Right atrium auricular region (tissue), 2 donors: ENCODE measurements at places on chromosomes 13 and 19.

DNA sequence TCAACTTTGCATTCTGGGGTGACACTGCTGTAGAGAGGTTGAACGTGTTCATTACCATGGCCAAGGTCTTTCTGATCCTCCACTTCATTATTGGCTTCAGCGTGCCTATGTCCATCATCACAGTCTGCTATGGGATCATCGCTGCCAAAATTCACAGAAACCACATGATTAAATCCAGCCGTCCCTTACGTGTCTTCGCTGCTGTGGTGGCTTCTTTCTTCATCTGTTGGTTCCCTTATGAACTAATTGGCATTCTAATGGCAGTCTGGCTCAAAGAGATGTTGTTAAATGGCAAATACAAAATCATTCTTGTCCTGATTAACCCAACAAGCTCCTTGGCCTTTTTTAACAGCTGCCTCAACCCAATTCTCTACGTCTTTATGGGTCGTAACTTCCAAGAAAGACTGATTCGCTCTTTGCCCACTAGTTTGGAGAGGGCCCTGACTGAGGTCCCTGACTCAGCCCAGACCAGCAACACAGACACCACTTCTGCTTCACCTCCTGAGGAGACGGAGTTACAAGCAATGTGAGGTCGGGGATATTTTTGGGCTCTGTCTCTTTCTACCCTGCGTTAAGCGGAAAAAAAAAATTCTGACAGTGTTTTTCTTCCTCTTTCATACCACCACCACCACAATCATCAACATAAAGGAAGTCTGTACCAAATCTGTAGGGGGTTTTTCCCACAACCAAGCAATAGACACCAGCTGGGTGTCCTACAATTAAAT lies 29.5 kb downstream of the FPR3 start:
- DNase-seq, result no peak

DNA sequence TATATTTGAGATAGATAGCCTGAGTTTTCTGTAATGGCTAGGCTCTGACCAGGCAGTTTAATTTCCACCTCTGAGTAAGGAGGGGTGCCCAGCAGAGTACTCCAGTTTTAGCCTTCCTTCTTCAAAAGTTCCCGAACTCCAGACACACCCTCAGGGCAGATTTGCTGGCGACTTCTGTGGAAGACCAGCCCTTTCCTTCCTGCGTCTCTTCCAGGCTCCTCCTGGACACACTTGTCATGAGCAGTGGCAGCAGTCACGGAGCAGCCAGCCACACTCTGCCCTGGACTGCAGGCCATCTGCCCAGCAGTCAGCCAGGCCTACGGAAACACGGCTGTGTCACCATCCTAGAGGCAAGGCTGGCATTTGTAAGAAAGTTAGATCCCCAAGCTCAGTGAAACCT lies 6.6 kb upstream of the FLT1 start:
- DNase-seq, result no peak

DNA sequence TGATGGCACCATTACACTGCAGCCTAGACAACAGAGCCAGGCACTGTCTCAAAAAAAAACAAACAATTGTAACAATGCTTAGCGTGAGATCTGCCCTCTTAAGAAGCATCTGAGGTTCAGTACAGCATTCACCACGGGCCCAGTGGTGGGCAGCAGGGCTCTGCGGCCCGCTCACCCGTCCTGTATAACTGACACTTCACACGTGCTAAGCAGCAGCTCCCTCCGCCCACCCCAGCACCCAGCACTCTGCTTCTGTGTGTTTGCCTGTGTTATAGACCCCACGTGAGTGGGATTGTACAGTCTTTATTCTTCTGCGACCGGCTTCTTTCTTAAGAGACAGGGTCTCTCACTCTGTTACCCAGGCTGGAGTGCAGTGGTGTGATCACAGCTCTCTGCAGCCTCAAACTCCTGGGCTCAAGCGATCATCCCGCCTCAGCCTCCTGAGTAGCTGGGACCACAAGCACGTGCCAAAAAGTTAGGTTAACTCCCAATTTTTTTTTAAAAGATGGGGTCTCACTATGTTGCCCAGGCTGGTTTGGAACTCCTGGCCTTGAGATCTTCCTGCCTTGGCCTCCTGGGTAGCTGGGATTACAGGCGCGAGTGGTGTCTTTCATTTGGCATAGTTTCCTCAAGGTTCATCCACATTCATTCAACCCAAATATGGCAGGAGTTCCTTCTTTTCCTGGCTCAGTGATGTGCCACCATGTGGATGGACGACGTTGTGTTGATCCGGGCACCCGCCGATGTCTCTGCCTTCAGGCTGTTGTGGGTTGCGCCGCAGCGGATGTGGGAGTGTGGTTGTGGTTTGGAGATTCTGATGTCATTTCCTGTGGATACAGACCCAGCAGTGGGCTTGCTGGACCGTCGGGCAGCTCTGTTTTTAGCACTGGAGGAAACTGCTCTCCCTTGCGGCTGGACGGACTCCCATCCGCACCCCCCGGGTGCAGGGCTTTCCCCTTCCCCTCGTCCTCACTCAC lies 170.0 kb downstream of the KDM4B start:
- DNase-seq, result no peak

GRCh38 chr19:37845932-37846331 lies 60.5 kb downstream of the WDR87 start:
- no peak for DNase-seq

DNA sequence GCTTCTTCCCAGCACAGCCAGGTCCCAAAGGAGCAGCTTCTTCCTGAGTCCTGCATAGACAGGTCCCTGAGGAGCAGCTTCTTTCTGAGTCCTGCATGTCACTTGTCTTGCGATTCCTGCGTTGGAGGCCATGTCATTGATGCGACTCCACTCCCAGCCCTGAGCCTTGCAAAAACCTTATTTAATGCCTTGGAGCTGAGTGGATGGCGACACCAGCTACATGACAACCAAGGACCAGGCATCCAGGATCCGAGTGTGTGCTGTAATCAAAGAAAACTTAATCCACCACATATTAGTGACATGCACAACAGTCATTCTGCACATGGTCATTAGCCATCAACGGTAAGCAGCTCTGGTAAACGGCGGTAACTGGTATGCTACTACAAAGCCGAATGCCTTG lies 315.8 kb downstream of the TEX29 start:
- DNase-seq, result no peak

- no peak for DNase-seq
Measured at GRCh38 chr13:35499196-35499662, 22.7 kb upstream of the MAB21L1 start.

- DNase-seq, result no peak
Measured at GRCh38 chr19:34506026-34506370, 24.4 kb downstream of the WTIP start.

DNA sequence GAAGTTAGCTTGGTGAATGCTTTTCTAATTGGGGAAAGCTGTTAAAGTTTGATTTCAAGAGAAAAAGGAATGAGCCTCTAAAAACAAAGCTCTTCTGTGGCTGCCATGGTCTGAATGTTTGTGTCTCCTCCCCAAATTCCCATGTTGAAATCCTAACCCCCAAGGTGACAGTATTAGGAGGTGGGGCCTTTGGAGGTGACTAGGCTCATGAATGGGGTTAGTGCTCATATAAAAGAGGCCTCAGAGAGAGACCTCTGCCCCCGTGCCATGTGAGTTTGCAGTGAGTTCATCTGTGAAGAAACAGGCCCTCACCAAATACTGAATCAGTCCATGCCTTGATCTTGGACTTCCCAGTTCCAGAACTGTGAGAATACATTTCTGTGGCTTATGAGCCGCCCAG lies 56.5 kb downstream of the ARHGEF7 start:
- DNase-seq, result no peak

GRCh38 chr13:40801255-40802217 lies 12.1 kb downstream of the SLC25A15 start:
- DNase-seq, result no peak

DNA sequence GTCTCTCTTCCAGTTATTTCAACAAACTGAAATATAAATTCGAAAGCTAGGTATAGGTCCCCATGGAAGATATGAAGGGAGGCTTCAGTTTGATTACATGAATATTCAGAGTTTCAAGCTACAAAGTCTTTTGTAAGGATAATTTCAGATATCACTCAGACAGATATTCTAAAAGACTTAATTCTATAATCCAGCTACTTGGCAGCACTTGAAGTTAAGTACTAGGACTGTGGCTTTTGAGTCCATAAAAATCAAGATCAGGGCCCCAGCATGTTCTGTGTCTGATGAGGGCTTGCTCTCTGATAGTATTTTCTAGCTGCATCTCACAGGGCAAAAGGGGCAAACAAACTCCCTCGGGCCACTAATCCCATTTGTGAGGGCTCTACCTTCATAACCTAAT lies 160.6 kb upstream of the IRS2 start:
- DNase-seq, result no peak

DNA sequence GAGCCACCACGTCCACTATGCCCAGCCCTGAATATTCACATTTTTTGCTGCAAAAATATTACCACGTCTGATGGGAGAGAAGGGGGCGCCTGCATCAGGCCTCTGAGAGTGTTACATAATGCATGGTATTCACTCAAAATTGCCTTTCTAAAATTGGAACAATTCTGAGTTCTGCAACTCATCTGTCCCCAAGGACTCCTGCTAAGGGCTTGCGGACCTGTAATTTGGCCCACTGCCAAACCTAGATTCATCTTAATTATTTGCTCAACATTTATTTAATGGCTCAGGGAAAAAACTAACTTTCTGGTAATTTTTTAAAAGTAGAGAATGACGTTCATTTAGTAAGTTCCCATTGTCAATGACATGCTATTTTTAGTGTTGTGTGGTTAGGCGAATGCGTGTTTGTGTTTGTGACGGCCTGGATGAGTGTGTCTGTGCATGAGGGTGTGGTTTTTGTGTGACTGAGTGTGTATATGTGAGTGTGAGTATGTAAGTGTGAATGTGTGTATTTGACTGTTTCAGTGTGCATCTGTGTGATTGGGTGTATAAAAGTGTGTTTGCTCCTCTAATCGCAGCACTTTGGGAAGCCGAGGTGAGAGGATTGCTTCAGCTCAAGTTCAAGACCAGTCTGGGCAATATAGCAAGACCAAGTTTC lies 8.8 kb downstream of the INAFM1 start:
- DNase-seq, result no peak

DNA sequence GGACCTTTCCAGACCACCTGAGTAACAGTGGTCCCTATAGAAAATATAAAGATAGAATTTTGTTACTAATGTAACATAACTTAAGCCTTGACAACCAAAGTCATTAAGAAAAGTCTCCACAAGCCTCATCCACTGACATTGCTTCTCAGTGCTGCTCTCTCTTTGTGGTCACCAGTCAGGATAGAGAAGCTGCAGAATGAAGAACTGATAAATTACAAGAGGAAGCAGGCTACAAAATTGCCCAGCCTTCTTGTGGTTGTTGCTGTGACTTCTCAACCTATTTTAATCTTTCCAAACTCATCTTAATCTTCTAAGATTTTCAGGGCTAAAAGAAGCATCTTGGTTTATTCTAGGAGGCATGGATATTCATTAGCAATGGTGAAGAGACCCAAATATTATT lies 343.8 kb downstream of the MZT1 start:
- DNase-seq, result no peak

- no peak for DNase-seq
Measured at GRCh38 chr19:53659292-53659691, 27.5 kb downstream of the DPRX start.

GRCh38 chr13:31910633-31911032 lies 120.9 kb upstream of the FRY start:
- no peak for DNase-seq

DNA sequence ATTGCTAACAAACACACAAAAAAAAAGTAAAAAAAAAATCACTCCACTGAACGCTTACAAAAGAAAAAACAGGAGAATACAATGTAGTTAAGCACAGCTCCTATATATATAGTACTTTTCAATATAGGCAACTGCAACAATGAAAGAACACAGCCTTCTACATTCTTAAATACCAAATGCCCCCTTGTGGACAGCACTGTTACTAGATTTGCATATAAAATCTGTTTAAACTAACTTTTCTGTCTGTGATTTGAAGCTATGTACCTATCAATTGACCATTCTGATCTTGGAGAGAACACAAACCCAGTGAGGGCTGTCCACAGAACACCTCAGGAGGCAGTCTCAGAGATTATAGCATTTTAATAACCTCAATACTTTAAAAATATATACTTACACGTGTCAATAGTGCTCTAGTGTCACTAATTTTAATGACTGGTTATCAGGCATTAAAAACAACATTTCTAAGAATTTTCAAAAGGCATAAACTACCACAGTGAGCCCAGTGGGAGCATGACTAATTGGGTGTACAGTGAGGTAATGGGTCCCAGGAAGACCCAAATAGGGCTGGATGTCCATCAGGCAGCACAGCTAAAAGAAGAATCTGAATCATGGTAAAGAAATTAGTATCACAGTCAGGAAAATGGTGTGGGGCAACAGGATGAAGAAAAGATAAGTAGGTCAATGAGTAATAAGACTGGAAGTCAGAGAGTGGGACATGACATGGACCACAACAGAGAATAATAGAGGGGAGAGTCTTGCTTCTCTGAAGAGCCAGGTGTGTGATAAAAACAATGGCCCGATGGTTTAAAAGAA lies 22.2 kb downstream of the CCDC169 start:
- DNase-seq, result no peak

DNA sequence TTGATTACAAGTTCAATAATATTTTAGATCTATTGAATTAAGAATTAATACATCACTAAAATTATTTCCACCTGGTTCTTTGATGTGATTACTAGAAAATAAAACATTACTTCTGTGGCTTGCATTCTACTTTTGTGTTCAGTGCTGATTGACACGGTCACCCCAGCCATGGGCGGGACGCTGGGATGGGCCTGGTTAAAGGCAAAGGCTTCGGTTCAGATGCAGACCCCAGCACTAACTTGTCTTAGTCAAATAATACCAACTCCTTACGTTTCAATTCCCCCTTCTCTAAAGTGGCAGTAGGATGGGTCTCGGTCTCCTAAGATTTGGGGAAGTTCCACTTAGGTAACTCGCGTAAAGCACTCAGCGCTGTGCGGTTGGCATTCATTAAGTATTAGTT lies 144.9 kb downstream of the URI1 start:
- DNase-seq, result no peak

DNA sequence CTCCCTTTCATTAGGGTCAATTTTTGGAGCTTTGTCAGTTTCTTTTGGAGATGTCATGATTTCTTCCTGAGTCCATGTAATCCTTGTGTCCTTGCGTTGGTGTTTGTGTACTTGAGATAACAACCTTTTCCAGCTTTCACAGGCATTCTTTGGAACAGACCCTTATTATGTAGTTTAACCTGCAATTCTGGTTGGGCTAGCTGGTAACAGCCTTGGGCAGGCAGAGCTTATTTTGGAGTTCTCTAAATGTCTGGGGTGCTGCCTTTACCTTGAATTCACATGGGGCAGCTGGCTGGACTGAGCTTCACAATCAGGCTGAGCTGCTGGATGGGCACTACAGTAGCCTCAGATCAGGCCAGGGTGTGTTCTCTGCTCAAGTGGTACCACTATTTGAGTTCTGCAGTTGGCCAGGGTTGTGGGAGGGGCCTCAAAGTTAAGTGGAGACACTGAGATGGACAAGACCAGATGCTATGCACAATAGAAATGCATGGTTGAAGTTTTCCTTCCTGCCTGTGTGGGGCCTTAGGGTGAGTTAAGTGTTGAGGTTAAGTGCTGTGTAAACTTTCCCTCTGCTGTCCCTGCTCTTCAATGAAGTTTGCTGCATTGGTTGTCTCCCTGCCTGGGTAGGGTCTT lies 277.3 kb downstream of the ATP8A2 start:
- no peak for DNase-seq
